ENCODE measurements at places on chromosomes 3 and 15.

DNA sequence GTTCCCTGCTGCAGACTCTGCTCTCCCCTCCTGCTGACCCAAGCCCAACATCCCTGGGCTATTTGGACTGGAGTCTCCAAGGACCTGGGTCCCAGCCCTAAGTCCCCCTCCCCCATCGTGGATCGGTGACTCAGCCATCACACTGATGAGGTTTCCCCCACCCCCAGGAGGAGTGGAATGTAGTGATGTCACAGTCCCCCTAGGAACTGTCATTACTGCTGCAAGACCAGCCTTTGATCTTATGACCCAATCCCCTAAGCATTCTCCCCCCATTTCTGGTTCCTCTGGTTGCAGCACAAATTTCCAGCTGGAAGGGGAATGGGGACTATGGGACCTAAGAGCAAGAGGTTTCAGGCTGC is 63.4 kb upstream of the CSPG4 start:
- DNase-seq = no peak

DNA sequence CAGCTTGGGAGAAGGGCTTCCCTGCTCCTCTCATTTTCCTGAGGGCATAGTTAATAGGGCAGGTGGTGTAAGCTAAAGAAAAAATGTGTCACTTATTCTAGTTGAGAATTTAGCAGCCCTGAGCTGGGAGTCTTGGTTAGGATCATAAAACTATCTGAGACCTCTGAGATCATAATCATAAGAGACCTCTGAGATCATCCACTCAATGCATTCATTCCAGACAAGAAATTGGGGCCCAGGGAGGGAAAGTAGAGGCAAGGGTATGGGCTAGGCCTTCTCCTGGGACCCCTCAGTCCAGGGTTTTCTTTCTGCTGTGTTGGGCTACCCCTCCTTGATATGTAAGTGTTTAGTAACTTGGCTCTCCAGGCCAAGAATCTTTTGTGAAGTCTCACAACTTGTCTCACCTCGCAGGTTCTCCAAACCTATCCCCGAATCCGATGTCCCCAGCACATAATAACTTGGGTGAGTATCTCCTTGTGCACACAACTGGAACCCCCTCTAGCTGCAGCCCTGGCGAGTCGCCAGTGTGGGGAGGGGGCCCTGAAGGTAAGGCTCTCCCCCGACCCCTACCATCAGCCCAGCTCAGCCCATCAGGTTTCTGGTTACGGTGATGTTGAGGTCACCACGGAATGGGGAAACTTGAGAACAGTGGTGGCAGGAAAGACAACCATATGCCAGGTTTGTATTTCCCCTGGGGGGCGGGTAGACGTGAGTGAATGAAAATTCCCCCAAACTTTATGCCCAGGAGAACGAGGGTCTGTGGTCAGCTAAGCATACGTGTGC is 84.1 kb downstream of the AAGAB start:
- DNase-seq = no peak

DNA sequence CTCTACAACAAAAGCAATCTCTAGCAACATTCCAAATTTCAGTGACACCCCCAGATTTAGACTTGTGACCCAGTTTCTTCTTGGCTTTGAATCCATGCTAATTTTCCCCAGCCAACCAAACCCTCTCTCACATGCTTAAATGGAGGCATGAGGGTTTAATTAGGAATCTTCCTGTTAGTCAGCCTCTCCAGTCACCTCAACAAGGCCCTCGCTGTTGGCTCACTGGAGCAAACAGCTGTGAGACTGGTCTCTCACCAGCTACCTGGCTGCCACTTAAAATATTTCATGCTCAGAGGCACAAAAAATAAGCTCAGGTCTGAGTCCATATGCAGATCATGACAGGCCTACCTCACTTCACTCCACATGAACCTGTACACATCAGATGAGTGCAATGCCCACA is 630.4 kb upstream of the ADAMTS9 start:
- no peak for DNase-seq

DNA sequence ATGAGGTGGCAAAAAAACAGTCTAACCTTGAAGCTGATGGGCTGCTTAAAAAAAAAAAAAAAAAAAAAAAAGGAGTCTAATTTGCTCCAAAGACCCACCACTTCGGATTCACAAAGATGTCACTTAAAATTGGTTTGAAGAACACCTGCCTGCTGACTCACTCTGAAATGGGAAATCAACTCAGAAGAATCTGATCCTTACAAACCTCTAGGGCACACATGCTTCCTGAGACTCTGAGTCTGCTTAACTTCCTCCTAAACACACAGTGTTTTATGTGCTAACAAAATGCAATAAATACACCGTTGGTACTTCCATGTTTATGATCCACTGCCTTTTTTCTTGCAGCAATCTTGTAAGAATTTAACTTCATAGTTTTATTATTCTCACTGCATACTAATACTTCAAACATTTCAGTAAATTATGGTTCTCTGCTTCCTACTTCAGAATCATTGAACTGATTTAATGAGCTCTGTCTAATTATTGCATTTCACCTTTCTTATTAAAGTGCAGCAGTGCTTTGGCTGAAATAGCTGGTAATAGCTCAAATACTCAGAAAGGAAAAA is 73.0 kb upstream of the FRMD4B start:
- no peak for DNase-seq

DNA sequence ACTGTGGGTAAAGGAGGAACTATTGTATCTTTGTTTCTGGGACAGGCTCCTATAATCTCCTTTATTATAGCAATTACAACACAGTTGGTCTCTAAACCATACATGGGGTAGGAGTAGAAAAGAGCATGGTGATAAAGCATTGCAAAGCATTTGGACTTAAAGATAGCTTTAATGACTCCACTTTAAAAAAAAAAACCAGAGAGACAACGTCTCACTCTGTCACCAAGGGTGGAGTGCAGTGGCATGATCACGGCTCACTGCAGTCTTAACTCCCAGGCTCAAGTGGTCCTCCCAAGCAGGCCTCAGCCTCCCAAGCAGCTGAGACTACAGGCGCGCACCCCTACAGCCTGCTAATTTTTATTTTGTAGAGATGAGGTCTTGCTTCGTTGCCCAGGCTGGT is 68.2 kb downstream of the DENND4A start:
- DNase-seq = no peak

- DNase-seq = no peak
These were observed 97.4 kb downstream of the PGPEP1L start for GRCh38 chr15:98909968-98910885.

All from stimulated activated CD4-positive, alpha-beta T cell treated with anti-CD3 and anti-CD28 coated beads, TNF-alpha, amount 100 ng/mL, for 24 hours (primary cell).